Activated CD8-positive, alpha-beta memory T cell treated with anti-CD3 and anti-CD28 coated beads for 1 hour (primary cell): ENCODE measurements at places on chromosomes 3 and 15.

- DNase-seq = no peak
Measured at GRCh38 chr15:96340348-96340597, 9.8 kb downstream of the NR2F2 start.

GRCh38 chr15:50209809-50210208 is 27.8 kb downstream of the SLC27A2 start:
- no peak for DNase-seq

GRCh38 chr3:125143982-125144652 is 68.4 kb downstream of the SLC12A8 start:
- DNase-seq = no peak

GRCh38 chr3:151871639-151872468 is 1.6 kb upstream of the SUCNR1 start:
- DNase-seq = no peak

DNA sequence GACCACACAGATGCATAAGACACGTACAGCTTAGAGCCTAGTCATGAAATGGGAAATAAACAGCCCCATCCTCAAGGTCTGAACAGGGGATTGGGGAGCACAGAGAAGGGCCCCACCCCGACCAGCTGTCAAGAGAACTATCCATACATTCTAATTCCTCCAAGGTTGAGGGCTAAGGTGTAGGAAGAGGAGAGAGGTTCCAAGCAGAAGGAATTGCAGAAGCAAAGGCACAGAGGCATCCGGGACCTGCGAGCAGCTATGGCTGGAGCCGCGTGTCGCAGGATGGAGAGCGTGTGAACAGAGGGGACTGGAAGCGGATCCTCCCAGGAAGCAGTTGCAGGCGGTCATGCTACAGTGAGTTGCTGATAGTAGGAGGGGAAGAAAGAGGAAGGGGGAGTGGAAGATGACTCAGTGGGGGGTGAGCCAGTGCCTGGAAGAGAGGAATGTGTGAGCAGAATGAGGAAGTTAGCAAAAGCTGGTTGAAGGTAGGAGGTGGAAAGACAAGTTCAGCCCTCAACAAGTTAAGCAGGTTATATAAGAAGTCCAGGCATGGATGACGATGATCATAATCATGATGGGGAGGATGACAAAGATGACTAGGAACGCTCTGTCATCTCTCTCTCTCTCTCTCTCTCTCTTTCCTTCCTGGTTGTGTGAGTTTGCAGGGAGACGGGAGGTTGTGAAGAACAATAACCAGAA is 89.7 kb downstream of the LIPC start:
- DNase-seq = no peak

GRCh38 chr3:8366219-8366810 is 135.3 kb upstream of the LMCD1 start:
- no peak for DNase-seq

DNA sequence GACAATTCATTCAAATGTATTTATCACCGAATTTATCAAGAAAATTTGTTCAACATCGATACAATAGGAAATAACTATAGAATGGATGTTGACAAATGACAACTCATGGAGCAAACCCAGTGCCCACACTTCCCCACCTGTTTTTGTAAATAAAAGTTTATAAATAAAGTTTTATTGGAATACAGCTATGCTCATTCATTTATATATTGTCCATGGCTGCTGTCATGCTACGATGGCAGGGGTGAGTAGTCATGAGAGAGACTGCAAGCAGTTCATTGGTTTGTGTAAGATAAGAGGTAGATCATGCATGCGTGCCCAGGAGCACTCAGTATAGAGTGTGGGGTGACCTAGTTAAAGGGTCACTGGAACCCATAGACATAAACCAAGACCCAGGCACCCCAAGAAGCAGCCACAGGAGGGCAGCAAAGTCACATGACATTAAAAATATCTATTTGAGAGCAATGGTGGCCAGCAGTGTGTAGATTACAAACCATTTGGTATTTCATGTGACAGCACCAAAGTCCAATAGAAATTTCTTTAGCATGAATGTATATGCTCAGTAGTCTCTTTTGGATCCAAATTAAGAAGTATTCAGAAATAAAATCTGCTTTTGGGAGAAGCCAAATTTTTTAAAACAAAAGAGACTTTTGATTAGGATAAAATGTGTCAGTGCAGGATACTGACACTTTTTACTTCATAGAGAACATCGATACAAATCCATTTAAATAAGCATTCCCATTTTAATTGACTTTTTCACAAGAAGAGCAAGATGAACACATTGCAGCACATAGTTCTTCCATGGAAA is 794.8 kb downstream of the MCTP2 start:
- no peak for DNase-seq

GRCh38 chr3:85254738-85255137 is 295.9 kb downstream of the CADM2 start:
- no peak for DNase-seq

DNA sequence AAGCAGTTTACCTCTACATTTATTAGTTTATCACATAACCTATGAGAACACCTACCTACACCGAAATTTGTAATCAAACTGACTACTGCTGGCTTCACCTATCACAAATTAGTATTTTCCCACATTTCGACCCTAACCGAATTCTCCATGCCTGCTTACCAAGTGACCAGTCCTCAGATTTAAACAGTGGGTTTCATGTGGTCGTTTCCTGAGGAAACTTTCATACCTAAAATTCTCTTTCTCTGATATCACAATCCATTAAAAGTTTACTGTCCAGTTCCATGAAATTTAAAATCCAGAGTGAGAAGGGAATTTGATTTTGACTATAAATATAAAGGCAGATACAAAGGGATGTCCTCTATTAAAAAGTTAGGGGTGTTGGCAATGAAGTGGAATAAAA is 1.9 kb downstream of the PLOD2 start:
- no peak for DNase-seq

GRCh38 chr15:89198934-89199333 is 22.4 kb downstream of the RLBP1 start:
- DNase-seq = no peak

- DNase-seq = no peak
Measured at GRCh38 chr15:33698126-33698525, 270.2 kb upstream of the CHRM5 start.

DNA sequence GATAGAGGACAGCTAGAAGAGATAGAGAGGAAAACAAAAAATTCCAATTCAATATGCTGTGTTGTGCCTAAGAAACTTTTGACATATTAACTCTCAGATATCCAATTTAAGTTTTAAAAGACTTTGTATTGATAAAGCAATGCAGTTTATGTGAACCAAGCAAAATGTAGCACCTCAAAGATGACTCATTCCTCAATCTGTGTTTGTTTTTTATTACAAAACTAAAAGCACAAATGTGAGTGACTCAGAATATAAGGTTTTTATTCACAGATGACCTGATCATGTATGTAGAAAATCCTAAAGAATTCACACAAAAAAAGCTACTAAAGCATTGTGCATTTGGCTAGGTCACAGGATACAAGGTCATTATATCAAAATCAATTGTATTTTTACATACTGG is 11.1 kb downstream of the HCLS1 start:
- DNase-seq = no peak

GRCh38 chr3:152621006-152621868 is 213.7 kb upstream of the P2RY1 start:
- DNase-seq = no peak

DNA sequence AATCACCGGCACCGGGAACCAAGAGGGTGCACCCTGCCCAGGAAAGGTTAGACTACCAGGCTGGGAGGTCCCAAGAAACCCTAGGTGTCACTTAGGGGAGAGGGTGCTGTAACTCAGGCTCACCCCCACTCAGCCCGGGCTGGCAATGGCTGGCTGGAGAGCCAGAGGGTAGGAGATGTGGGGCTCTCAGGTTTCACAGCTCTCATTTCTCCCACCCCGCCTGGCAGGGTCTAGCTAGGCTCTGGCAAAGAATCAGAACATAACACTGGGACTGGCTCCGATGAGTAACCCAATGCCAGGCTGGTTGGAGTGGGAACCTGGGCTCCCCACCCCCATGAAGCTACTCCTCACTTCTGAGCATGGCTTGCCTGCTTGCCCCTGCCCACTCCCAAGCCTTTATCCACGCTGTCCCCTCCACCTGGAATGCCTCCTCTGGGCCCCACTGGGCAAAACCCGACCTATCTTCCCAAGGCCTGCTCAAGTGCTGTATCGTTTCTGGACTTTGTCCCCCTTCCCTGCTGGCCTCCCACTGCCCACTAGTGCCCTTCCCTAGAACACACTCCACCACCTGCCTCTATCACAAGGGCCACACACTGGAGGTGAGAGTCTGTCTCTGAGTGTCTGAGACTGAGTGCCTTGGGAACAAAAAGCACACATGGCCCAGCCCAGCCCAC is 2.0 kb downstream of the CIB2 start:
- no peak for DNase-seq

DNA sequence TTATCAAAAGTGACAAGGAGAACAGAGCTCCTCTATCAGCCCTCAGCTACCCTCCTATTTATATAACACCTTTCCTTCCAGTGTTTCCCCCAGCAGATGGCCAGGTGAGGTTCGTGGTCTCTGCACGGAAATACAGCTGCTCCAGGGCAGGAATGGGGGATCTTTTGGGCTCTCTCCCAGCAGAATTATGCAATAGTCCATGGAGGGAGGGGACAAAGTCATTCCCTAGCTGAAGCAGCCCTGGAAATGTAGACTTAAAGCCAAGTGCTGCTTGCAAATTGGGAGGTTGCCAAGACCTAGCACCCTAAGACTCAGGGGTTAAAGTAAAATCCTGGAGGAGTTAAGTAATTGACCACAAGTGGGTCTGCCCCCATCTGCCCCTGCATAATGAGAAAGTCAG is 256.3 kb downstream of the LRTM1 start:
- no peak for DNase-seq

DNA sequence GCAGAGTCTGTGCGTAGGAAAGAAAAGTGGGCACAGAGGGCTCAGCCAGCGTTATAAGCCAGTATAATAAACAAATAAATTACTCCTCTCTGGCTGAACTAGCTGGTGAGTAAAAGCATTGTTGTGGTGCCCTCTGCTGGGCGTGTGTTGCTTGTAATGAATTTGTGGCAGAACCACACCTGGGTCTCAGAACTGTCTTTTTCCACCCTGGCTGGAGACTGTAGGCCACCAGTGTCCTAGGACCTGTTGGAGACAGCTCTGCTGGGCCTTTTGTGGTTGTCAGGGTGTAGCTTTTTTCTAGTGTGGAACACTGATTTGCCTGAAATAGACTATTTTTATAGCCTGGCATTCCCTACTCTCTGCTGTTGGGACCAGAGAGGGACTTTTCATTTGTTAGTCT is 130.5 kb upstream of the EIF1B start:
- peak; percentile 20 for DNase-seq

DNA sequence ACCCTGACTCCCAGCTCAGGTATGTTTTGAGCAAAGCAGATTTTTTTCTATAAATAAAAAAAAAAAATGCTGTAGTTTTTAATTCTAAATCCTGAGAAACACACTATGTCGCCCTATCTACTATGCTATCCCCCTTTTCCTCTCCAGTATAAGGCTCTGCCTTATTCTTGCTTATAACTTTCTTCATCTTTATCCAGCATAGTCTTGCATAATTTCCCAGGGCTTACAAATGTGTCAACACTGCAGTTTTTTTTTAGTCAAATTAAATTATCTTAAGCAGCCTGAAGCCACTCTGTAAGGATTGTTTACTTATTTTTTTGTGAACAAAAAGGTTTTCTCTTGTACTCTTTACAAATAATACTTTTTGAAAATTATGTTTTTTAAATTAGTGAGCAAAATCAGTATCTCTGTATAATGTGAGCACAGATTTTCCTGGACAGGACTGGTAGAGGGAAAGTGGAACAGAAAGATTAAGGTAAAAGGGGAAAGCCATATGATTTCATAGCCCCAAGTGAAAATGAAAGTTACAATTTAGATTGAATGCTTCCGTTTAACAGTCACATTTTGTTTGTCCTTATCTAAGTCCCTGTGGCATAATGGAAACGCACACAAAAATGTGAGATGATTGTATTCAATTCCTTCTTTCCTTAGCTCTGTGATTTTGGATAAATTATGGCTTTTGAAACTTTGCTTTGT is 5.6 kb upstream of the PYDC2 start:
- no peak for DNase-seq

GRCh38 chr3:114973536-114973935 is 173.6 kb downstream of the ZBTB20 start:
- no peak for DNase-seq

- no peak for DNase-seq
Measured at GRCh38 chr3:188559072-188559429, 405.1 kb downstream of the LPP start.
